RWPE2 (cell line): ENCODE measurements at places on chromosomes 4 and X.

- no peak for DNase-seq
These were observed 726.0 kb downstream of the GRID2 start for GRCh38 chr4:93029769-93030168.

DNA sequence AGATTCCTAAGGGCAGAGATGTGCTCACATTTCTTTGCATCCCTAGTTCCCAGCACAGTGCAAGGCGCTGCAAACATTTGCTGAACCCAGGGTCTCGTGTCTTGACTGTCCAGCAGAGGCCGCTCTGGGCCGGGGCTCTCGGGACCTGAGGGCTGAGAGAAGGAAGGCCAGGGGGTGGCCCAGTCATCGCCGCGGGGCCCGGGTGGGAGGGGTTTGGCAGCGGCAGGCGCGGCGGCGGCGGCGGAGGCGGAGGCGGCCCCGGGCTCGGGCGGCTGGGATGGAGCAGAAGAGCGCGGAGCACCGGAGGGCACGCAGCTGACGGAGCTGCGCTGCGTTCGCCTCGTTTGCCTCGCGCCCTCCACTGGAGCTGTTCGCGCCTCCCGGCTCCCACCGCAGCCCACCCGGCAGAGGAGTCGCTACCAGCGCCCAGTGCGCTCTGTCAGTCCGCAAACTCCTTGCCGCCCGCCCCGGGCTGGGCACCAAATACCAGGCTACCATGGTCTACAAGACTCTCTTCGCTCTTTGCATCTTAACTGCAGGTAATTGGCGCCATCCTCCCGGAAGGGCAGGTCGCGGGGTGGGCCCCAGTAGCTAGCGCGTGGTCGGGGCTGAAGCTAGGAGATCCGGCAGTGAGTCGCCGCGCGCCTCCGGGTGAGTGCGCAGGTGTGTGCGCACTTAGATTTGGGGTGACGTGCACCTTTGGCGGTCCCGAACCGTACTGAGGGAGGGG, at the start of gene PARM1:
Gene PARM1 (plus strand): TSS at position 285 of the 730 bp plus-strand sequence. CDS start 212 bp downstream, at position 497.
- DNase-seq: peak; percentile 81

DNA sequence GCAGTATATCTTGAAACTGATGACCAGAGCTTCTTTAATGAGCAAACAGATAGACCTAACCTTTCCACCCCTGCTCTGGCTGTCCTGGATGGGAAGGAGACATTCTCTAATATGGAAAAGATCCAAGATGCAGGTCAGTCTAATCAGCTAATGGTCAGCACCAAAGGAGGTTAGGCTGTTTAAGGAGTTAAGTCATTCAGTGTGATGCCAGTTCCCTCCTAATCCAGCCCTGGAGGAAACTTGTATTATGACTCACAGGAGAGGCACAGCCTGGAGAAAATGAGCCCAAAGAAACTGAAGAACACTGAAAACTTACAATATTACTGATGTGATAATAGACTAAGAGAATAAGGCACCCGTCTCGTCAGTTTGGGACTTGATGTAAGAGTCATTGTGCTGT, 323.0 kb downstream of the HNRNPD start:
- DNase-seq: no peak

- DNase-seq: no peak
These were observed 38.0 kb downstream of the GPM6B start for GRCh38 chrX:13778916-13779315.

DNA sequence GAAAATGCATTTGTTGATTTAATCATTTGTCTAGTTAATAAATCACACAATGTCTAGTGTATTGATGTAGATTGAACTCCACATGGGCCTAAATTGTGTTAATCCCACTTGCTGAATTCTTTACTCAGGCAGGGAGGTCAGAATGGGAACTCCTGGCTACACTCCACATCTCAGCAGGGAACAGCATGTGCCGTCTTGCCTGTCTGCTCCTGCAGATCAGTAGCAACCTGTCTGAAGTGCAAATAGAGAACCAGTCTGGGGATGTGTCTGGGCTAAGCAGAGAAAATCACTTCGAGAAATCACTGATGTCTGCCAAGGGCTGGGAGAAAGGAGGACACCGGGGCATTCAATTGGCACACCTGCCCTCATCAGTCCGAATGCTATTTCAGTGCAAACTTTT, 16.5 kb upstream of the MXRA5 start:
- no peak for DNase-seq

DNA sequence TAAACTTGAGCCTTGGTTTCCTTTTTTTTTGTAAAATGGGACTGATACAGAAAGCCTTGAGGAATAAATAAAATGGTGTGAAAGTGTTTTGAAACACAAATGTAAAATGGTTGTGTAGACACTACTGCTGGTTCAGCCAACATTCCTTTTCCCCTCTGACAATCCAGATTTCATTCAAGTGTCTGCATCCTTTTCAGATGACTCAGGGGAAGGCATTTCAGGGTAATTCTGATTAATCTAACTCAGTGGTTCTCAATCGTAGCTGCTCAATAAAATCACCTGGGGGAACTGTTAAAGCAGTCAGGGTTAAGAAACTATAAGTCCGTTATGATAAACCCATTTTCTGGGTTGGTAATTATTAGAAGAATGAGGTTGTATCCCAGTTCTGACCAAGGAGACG, 4.6 kb downstream of the ARHGAP10 start:
- DNase-seq: no peak

GRCh38 chr4:17072483-17072882, 174.0 kb upstream of the LDB2 start:
- no peak for DNase-seq

DNA sequence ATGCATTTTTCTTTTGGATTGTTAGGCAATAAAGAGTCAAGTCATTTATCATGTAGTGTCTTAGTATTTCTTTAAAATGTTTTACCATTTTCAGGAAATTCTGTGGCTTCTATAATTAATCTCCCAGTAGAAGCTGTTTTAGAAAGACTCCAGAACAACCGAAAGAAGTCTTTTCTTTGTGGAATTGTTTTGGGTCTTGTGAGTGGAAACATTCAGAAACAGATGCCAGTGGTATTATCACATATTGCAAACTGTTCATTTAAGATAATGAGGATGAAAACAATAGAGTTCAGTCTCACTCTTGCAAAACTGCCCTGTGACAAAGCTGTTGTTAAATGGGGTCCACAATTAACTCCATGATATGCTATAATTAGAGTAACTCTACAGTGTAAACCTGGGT, 211.2 kb upstream of the KIT start:
- DNase-seq: no peak
